Femur (tissue), 1 donor: ENCODE measurements at places on chromosomes 5 and 9.
A peak's percentile ranks its signal among the peaks of the same experiment; 100 is the strongest.

- peak; percentile 92 for DNase-seq
These were observed 43.8 kb downstream of the STOM start for GRCh38 chr9:121326130-121326838.

GRCh38 chr5:134138416-134139376, 24.2 kb downstream of the TCF7 start:
- DNase-seq, result peak; percentile 12

DNA sequence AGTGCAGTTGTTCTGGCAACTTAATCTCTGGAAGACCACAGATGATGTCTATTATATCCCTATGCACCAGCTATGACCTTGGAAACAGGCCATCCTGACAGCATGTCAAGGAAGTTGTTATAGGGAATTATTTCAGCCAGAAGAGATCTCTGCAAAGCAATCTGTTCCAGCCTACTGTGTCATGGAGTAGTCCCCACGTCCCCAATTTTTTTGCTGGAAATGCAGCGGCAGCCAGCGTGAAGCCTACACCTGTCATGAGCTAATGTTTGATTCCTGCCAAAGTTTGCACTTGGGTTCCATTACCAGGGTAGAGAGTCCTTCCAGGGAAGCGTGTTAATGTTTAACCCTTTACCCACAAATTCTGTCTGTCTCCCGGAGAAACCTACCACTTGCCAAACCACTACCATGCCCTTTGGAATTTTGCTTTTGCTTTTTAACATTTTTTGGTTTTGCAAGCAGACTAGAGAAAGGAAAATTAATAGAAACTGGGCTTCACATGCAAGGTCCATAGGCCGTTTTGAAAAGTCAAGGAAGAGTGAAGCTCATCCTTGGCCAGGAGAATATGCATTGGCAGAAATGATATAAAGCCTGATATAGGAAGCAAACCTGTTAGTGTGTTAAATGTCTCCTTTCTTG, 174.9 kb upstream of the SPRY4 start:
- peak; percentile 81 for DNase-seq

- DNase-seq, result peak; percentile 23
These were observed 193.6 kb downstream of the ZSWIM6 start for GRCh38 chr5:61525512-61526206.

- peak; percentile 9 for DNase-seq
These were observed 39.3 kb downstream of the AMBP start for GRCh38 chr9:114038724-114039313.

DNA sequence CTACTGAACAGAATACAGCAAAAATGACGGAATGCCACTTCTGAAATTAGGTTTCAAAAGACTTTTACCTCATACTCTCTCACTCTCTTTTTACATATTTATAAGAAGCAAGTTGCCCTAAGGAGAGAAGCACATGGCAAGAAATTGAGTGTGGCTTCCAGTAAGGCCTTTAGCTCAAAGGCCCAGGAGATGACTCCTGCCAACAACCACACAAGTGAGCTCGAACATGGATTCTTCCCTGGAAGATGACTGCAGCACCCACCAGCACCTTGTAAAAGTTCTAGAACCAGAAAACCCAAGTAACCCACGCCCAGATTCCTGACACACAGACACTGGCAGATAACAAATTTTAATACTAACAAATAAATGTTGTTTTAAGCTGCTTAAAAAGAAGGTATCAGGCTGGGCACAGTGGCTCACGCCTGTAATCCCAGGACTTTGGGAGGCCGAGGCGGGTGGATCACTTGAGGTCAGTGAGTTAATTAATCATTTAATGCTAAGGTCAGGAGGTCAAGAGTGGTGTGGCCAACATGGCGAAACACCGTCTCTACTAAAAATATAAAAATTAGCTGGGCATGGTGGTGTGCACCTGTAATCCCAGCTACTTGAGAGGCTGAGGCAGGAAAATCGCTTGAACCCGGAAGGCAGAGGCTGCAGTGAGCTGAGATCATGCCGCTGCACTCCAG, 17.0 kb downstream of the PTBP3 start:
- DNase-seq, result no peak

DNA sequence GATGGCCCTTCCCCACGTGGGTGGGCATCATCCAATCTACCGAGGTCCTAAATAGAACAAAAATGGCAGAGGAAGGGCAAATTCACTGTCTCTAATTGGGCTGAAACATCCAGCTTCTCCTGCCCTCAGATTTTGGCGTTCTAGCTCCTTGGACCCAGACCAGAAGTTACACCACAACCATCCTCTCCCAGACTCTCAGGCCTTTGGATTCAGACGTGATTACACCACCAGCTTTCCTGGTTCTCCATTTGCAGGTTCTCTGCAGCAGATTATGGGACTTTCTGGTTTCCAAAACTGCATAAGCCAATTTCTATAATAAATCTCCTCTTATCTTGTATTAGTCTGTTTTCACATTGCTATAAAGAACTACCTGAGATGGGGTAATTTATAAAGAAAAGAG, 73.6 kb upstream of the STARD4 start:
- DNase-seq, result no peak

GRCh38 chr5:180858586-180858985, 2.5 kb downstream of the ZFP62 start:
- DNase-seq, result no peak

- no peak for DNase-seq
These were observed 61.0 kb downstream of the ZFR start for GRCh38 chr5:32383586-32383985.

DNA sequence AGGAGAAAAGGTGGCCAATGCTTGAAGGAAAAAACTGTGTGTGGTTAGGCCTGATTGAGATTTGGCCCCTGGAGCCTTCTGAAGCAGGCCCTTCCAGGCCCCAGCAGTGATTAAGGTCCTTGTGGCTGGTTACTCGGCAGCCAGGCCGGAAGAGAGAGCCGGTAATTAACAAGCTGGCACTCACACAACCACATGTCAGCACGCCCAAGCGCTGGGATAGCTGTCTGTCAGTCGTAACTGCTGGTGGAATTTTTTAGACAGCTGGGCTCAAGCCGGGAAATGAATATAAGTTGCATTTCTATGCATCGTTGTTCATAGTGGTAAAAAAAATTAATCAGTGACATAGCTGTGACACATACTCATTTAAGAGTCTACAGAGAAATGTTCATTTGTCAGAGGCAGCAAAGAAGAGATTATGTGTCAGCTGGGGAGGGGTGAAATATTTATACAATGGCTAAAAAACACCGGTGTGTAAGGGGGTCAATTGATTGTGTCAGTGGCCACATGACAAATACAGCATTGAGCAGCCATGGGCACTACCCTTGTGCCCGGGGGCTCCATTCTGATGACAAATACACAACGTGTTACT, 13.7 kb upstream of the ARAP3 start:
- DNase-seq, result peak; percentile 63

GRCh38 chr5:113293975-113294310, 140.8 kb downstream of the TSSK1B start:
- DNase-seq, result no peak

DNA sequence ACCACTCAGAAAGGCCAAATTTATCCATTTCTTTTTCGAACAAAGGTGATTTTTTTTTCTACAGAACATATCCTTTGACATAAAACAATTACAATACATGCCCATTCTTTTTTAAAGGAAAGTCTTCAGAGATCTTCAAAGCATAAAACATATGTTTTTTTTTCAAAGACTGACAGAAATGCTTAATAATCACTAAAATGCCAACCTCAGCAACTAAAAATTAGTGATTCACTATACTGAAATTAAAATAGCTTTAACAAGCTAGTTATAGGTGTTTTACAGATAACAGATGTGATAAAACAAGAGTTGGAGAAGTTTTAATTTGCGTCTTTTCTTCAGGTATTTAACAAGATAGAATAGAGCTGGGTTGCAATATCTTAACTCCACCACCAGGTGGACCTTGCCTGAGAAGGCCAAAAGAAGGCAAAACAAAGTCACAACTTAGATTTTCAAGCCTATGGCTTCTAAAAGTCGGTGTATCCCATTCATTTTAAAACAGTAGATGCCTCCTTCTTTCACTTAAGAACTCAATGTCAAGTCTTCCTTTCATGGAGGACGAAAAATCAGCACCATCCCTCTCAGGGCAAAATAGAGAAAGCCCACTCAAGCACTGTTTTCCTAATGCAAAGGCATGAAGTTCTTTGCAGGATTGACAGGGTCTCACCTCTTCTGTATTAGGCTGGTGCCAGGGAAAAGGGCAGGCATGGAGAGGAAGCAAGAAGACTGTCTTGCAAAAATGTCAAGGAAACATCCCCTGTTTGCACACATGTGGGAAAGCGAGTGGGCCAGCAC, 31.1 kb upstream of the CPLX2 start:
- DNase-seq, result no peak

- no peak for DNase-seq
These were observed 155.0 kb upstream of the TSLP start for GRCh38 chr5:110916381-110917049.

DNA sequence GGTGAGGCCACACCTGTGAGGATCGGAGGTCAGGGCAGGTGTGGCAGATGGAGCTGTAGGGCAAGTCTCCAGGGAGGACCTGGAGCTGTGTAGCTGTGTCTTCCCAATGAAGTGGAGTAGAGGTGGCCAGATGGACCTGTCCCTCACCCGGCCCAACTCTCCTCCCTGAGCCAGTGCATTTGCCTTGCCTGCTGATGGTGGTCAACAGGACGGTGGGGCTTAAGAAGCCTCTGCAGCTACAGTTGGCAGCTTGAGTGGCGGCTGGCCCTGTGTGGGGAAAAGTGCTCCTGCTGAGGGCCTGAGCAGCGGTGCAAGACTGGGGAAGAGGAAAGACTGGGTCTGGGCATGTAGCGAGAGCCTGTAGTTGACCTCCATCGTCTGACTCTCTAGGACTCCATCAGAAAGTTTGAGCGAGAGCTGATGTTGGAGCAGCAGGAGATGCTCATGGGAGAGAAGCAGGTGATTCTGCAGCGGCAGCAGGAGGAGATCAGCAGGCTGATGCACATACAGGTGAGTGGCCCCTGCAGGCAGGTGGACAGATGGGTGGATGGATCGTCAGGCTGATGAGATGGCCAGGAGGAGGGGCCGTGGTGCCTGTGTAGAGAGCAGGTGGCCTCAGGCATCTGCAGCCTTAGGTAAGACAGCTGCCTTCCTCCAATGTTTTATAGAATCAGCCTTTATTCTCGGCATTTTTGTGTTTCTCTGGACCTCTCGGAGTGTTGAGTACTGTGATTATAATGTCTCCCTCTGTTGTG, 24.9 kb downstream of the PITX1 start:
- DNase-seq, result no peak

DNA sequence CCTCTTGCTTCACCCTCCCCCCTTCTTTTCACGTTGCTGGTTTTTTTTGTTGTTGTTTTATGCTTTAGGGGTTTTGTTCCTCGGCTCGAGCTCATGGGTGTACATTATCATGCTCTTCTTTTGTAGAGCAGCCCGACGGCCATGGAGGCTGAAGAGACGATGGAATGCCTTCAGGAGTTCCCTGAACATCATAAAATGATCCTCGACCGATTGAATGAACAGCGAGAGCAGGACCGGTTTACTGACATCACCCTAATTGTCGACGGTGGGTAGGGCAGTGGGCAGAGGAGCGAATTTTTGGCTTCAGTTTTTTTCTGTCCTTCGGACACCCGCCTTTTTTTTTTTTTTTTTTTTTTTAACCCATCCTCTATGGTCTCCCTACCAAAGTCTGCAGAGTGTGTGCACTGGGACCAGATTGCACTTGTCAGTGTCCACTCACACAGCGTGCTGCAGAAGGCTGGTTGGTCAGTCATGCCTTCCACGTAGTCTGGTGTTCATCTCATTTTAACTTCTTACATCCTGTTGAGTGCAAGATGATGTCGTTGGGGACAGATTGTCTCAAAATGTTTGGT, 1.3 kb downstream of the ZNF131 start:
- peak; percentile 56 for DNase-seq

- no peak for DNase-seq
These were observed 352.7 kb downstream of the MLLT3 start for GRCh38 chr9:20269620-20270019.

DNA sequence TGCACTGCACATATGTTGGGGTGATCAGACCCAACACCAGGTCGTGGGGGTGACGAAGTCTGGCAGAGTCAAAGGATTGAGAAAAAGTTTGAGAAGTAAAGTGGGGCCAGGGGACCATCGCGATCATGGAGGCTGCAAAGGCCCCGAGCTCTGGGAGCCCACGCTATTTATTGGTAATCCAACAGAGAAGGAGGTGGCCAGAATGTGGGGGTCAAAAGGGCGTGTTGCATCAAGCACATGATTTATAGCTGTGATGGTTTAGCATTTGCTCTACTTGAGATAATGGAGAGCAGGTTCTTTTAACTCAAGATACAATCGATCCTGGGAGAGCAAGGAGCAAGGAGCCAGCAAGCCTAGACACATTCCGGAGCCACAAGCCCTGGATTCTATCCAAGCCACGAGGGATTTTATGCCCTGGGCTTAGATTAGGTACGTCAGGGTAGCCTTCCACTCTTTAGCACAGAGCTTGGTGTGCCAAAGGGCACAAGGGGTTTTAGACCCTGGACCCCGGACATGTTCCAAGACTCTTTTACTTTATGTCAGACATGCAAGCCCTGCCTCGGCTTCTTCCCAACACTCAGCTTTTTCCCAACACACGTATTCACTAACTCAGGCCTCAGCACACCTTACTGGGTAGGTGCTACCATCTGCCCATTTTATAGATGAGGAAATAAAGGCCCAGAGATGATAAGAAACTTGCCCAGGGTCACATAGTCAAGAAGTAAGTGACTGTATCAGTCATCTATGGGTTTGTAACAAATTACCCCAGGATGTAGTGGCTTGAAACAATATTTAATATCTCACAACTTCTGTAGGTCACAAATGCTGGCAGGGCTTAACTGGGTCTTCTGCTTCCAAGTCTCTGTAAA, 39.5 kb downstream of the NSUN2 start:
- DNase-seq, result no peak

GRCh38 chr9:84670138-84671041, 861 bp downstream of the NTRK2 start:
- peak; percentile 47 for DNase-seq

DNA sequence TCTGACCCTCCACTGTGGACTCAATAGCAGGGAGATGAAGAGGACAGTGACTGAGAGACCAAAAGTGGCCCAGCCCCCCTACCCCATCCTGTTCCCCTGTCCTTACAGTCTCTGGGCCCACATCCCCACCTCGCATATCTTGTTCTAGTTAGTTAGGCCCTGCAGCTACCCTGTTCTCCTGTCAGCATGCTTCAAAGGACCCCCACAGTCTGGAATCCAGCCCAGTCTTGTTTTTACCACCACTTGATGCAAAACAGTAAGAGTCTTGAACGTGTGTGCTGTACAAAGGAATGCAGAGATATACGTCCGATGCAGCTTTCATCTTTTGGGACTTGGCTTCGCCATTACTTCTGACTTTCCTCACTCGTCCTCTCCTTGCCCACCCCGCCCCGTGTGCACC, 12.2 kb upstream of the POMT1 start:
- no peak for DNase-seq

GRCh38 chr5:126513302-126513701, 81.7 kb downstream of the ALDH7A1 start:
- no peak for DNase-seq

DNA sequence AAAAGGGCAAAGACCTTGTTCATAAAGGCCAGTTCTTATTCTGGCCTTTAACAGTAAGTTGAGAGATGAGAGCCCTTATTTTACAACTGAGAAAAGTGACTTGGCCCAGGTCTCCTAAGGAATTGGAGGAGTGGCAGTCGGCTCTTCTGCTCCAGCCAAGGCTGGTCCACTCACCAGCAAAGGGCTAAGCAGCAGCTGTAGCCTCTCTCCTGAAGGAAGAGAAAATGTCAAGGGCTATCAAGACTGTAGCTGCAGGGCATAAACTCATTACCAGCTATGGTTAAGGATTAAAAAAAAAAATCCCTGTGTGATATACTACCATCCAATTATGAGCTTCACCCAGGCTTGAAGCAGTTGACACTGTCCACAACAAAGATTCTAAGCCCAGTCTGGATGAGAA, 138.6 kb upstream of the RAD23B start:
- DNase-seq, result no peak
